EH (cell line): ENCODE measurements at places on chromosomes 5 and 9.

- peak; percentile 6 for DNase-seq
Observed at GRCh38 chr5:1763960-1764605, 35.6 kb downstream of the MRPL36 start.

DNA sequence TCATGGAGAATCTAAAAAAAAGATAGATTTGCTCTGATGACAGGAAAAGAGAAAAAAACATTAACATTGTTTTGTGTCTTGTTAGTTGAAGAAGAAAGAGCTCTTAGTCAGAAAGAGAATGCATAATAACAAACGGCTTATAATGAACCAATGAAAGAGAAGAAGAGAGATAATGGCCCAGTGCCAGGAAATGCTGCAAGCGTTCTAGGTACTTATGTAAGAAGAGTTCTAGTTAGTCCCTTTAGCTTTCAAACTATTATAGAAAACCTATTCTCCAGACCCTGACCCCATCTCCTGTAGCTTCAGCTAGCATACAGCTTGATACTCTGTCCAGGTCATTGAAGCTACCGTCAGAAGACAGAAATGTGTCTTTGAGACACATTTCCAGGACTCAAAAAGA lies 70.2 kb downstream of the FBXL17 start:
- no peak for DNase-seq

DNA sequence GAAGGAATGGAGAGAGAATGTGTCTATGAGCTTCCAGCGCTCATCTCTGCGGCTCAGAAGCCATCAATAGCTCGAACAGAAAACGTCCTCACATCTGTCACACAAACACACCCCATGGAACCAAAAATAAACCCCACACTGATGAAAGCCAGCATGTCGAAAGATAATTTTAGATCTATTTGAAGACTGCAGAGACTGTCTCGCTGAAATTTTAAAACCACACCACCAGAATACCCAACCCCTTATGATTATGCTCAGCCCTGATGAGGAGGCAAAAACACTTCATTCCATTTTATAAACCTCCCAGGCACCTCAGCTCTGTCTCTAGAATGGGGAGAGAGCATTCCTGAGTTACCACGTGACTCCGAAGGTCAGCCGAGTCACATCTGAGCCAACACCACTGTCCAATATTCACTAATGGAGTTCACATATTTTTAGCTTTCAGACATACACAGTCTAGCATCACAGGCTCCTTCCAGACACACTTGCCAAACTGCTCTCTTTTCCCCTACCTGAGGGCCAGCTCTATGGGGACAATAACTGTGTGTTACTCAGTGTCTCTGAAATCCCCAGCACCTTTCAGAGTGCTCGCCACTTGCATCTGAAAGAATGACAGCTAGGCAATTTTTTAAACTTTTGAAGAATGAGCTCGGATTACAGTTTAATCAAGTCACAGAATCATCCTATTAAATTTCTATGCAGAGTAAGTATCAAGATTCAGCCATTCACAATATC lies 63.2 kb downstream of the SERINC5 start:
- peak; percentile 87 for DNase-seq

GRCh38 chr5:156836846-156837245 lies 13.2 kb upstream of the PPP1R2B start:
- DNase-seq = no peak

DNA sequence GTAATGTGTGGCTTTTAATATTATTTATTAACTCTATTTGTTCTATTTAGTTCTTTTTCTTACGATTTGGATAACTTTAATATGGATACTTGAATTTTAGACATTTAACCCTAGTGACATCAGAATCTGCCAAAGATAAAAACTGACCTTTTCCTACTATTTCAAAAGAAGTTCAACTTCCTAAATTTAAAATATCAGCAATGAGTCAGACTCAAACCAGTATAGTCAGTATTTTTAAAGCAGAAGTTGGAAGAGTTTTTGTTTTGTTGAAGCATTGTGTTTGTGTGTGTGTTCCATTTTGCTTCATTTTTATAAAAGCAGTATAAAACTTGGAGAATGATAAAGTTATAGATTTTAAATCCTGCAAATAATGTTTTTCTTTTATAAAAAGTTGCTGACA lies 251.8 kb upstream of the RASA1 start:
- no peak for DNase-seq

DNA sequence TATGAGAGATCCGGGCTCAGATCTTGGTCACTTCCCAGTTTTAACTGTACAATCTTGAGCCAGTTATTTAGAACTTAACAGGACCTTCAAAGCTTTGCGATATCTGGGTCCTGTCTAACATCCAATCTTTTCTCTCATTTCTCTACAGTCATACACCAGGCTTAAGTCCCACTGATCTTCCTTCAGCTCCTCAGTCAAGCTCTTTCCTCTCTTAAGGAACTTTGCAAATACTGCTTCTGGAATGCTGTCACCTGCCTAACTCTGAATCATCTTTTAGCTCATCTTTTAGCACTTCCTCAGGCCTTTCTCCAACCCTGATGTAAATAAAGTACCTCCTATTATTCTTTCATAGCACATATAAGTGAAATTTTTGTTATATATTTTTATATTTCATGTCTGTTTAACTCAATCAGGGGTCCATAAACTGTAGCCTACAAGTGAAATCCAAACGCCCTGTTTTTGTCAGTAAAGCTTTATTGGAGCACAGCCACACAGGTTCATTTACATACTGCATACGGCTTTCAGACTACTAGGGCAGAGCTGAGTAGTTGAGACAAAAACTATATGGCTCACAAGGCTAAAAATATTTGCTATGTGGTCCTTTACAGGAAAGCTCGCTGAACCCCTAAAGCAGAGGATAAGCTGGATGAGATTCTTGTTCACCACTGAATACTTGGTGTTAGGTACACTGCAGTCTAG lies 63.5 kb downstream of the MEF2C start:
- DNase-seq = no peak

GRCh38 chr5:39164016-39164415 lies 55.3 kb downstream of the FYB1 start:
- no peak for DNase-seq

DNA sequence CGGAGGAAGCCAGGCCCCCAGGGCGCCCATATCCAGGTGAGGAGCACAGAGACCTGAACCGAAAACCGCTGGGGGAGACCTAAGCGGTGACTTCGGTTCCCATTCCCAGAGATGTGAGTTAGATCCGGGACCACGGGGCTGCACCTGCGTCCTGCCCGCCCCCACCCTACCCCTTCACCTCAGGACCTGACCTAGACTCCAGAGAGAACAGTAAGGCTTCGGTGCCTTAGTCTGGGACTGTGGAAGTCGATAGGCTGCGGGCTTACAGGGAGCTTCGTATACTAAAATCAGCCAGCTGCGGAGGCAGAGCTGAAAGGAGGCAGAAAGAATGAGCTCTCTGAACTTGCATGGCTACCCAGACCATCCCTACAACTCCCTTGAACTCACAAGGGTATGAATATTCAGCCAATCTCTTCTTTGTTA lies 518 bp upstream of the FAM13B start:
- peak; percentile 18 for DNase-seq

GRCh38 chr5:161302559-161302958 lies 244.0 kb downstream of the GABRB2 start:
- no peak for DNase-seq

DNA sequence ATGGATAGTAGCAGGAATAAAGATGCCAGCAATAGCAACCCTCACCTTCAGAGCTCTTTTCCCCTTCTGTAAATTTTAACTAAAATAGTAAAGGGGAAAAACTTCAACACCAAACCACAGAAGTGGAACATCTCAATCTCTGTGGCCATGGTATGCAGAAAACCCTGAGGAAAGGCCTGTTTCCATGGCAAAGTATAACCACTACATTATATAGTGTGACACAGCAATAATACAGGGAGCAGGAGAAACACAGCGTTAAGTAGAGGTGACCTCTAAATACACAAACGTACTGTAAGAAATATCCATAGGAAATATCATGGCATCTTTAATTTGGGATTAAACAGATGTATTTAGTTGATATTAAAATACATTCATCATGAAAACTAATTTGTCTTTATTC lies 106.4 kb downstream of the SLC24A2 start:
- no peak for DNase-seq

GRCh38 chr9:87441251-87441650 lies 56.4 kb upstream of the DAPK1 start:
- peak; percentile 75 for DNase-seq

DNA sequence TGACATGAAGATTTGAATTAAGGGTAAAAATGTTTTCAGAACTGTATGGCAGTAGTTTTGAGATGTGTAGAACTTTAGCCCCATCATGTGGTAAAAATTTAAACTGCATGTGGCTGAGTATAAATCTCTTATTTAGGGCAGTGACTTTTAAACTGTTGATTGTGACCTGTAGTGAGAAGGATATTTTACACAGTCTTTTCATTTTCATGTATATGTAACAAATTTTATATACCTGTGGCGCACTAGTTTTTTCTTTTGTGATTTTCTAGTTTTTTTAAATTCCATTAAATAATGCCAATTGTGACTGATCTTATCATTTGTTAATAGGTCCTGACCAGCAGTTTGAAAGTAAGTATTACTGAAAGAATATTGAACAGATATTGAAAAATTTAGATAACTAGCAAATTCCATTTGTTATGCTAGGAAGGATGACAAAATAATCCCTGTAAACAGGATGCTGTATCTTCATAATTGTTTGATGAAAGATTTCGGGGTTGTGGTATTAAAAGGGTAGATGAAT lies 47.2 kb downstream of the GPBP1 start:
- DNase-seq = peak; percentile 73

GRCh38 chr5:139361835-139362429 lies 20.3 kb downstream of the PAIP2 start:
- DNase-seq = no peak

DNA sequence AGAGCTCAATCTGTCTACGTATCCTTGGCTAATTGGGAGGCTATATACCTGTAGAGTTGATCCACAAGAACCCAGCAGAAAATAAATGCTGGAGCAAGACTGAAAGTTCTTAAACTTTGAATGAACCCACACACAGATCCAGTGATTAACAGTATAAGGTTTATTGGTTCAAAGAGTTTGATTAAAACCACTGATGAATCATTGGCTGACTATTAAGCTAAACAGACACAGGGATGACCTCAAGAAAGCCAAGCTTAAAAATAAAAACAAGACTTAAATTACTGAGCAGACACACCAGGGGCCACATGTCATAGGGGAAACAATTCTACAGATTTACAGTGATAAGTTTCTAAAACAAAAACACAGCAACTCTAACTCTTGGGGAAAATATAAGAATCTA lies 163.6 kb downstream of the SPATA31D1 start:
- DNase-seq = peak; percentile 77

GRCh38 chr5:160799184-160799583 lies 52.8 kb downstream of the ATP10B start:
- DNase-seq = no peak

DNA sequence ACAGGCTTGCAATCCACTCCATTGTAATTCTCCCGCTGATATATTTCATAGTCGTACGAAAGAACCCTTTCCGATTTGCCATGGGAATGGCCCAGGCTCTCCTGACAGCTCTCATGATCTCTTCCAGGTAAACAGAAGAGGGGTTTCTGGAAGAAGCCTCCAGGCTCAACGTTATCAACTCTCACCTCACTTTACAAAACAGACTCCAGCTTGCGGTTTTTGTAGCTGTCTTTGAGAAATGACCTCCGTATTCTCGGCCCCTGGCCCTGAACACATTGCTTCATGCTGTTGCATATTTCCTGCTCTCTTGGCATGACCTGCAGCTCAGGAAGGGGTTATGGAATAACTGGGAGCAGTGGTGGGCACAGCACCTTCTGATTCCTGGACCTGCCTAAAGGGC lies 85.7 kb downstream of the SLC1A1 start:
- DNase-seq = no peak

GRCh38 chr9:8468045-8468637 lies 668.6 kb upstream of the DMAC1 start:
- DNase-seq = no peak

DNA sequence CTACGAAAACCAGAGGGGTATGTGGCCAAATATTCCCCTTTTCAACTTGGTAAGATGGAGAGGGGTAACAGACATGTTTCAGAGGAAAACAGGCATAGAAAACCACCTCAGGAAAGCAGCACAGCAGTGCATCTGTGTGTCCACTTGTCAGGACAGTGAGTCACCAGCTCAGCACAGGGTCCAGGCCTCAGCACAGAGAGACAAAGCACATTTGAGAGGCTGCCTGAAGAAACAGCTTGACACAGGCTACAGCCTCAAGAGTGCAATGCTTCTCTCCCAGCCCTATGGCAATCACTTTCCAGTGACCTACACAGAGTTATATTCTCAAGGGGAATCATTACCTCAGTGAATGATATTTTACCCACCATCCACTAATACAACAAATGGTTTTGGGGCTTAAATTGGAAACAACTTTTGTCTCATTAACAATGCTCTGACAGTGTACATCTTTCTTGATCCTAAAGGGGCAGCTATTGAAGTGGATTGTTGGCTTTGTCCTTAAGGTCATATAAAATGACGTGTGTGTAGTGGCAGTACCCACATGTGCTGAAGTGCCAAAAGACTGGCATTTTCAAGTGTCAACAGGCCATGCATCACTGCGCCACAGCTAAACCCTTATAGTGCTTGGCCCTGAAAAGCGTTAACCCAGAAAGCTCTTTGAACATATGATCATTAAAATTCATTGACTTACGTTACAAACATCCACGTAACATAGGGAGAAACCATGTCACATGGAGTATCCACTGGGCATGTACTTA lies 46.4 kb downstream of the ERMP1 start:
- peak; percentile 26 for DNase-seq

- DNase-seq = peak; percentile 25
Observed at GRCh38 chr5:153399595-153399994, 90.9 kb upstream of the GRIA1 start.

GRCh38 chr5:9601055-9601739 lies 29.0 kb downstream of the TAS2R1 start:
- DNase-seq = no peak

DNA sequence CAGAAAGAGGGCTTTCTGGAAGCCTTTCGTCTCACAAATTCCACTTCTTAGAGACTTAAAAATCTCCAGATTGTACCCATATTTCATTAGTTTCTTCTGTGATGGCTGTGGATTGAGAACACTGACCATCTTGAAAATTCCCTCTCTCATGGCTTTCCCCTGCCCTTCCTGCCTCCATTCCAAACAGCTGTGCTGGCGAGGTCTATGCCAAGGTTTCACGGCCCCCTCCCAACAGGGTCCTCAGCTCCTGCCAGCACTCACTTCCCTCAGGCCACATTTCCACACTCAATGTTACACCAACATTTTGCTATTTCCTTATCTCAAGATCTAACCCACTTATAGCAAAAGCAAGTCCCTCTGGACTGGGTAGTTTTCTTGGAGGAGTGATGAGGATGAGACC lies 40.3 kb upstream of the EQTN start:
- no peak for DNase-seq
